Activated CD8-positive, alpha-beta memory T cell treated with anti-CD3 and anti-CD28 coated beads, Interleukin-2, amount 10 ng/mL, durations not matched to agents 7 days and 5 days (primary cell): ENCODE measurements at places on chromosomes 5 and 9.

DNA sequence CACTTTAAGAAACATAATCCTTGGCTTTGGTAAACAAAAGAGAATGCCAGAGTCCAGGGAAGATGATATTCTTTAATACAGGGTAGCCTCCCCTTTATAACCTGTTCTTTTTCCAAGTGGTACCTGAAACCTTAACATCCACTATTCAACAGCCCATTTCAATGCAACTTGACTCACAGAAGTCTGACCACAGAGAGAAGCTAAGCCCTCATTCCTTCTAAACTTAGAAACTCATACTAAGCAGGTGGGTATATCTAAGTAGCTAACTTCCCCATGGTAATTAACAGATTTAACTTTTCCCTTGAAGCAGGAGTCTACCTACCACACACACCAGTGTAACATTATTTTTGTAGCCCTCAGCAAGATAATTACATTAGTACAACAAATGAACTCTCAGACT lies 91.9 kb downstream of the CEMIP2 start:
- DNase-seq: no peak

DNA sequence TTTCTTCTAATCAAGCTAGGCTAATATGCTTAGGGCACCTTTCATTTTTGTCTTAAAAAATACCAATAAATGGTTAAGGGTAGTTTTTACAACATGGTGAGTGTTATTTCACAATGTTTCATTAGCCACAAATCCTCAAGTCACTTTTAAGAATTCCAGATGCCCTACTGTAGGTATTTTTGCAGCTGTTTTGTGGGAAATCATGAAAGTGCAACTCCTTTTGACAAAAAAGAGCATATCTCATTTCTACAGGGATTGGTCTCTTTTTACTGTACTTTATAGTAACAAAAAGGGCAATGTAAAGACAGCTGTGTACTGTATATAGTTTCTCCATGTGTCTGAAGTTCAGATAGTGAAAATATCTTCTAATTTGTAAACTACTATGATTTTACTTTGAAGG lies 28.3 kb upstream of the GAS1 start:
- DNase-seq: no peak

- DNase-seq: no peak
These were observed at the start of gene MINAR2 for GRCh38 chr5:129747572-129748407. MINAR2 (plus strand) TSS chr5:129748094; CDS start chr5:129748191, 97 bp downstream.

DNA sequence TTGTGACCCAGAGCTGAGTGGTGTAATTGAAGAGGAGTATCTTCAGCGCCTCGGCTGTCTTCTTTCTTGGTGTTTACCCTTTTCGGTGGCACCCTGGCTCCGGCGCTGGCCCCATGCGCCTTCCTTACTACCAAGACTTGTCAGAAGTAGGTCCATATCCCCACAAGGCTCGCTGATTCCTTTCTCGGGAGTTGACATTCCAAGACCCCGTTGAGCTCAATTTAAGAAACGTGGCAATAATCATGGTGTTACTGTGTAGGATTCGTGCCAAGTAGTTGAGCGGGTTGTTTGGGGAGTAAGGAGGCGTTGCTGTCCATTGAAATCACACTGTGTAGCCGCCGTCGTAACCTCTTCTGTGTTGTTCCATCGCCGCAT lies 795 bp downstream of the NDUFAF2 start:
- peak; percentile 46 for DNase-seq

GRCh38 chr5:73327908-73328455 lies 120.6 kb downstream of the FOXD1 start:
- DNase-seq: no peak

DNA sequence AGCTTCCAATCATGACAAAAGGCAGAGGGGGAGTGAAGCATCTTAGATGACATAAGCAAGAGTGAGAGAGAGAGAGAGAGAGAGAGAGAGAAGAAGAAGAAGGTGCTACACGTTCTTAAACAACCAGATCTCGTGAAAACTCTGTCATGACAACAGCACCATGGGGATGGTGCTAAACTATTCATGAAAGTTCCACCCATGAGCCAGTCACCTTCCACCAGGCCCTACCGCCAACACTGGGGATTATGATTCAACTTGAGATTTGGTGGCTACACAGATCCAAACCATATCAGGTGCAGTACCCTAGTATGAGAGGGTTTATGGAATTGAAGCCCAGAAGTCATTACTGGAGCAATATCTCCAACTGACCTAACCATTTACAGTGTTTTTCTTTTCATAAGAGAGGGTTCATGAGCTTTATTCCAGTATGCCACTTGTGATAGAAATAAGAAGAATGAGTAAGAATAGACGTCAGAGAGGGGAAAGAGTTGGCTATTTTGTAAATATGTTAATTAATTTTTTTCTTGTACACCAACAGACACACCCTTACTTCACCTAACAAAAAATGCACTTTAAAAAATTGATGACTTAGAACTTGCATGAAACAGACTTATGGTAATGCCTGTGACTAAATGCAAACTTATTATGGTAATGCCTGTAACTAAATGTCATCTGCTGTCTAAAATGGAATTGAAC lies 680.4 kb upstream of the ITGA1 start:
- DNase-seq: no peak

- no peak for DNase-seq
These were observed 259.5 kb downstream of the BNC2 start for GRCh38 chr9:16611001-16611400.

DNA sequence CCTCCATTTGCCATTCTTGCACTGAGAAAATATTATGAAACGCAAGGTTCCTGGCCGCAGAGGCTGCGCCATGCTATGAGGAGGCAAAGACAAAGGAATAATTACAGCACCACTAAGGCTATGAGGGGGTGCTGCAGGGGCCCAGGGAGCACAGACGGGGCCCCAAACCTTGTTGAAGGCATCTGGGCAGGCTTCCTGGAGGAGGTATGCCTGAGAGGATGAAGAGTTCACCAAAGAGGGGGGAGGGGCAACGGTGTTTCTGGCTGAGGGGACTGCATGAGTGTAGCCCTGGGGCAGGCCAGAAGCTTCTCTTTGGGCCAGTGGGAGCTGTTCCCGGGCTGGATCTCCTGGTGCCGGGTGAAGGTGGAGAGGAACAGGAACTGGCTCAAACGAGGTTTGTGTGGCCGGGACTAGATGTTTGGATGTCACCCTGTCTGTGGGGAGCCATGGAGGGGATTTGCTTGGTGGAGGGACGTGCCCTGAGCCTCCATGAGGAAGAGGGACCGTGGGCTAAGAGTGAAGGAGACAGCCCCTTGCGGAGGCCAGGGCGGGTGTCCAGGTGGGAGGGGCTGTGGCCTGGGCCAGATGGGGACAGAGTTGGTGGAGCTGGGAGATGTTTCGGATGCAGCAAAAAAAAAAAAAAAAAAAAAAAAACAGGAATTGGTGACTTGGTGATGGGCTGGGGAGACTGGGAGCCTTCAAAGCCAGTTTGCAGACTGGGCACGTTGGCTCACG lies 28.2 kb downstream of the PTGES start:
- no peak for DNase-seq

GRCh38 chr5:95988877-95989276 lies 27.2 kb upstream of the ELL2 start:
- DNase-seq: no peak
